ENCODE measurements at places on chromosomes 5 and 9. TPM values are rescaled to one million over a fixed set of nuclear protein-coding genes. Genes with fewer than 3 reads are reported as not detected.

The FST gene
- 1.0 TPM for total RNA-seq

- DNase-seq = no peak
These were observed 20.1 kb upstream of the APC start for GRCh38 chr5:112717506-112718082.

GRCh38 chr9:77725820-77726219, 77.7 kb upstream of the GNA14 start:
- no peak for DNase-seq

The ANXA1 gene
- total RNA-seq = 110 TPM

GRCh38 chr9:126301985-126302603, 24.5 kb upstream of the MVB12B start:
- no peak for DNase-seq

The PCDHGA6 gene
- total RNA-seq = 10.9 TPM

The CEP72 gene
- total RNA-seq = 4.0 TPM

The TMEM215 gene
- not detected for total RNA-seq

The SOX30 gene
- 0.11 TPM for total RNA-seq

- DNase-seq = no peak
These were observed 831.0 kb downstream of the SEMA5A start for GRCh38 chr5:8714861-8715260.

- DNase-seq = no peak
These were observed 80.8 kb downstream of the ZNF608 start for GRCh38 chr5:124665625-124666024.

GRCh38 chr5:109614981-109615380, 74.7 kb upstream of the MAN2A1 start:
- DNase-seq = no peak

DNA sequence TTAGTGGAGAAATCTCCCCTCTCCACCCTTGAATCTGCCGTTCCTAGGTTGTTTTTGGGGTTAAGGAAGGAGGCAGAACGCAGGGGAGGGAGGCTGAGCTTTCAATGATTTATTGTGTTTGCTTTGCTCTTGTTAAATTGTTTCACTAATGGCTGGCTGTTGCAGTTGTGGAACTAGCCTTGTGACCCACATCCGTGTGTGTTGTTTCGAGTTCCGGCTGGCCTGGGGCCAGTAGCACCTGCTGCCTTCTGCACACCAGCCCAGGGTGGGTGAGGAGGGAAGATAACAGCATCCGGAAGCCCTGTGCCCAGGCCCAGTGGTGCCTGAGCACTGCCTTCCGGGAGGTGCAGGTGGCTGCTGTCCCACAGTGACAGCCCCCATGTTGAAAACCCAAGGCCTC, 3.6 kb downstream of the ERGIC1 start:
- DNase-seq = no peak

GRCh38 chr5:53480416-53481158, at the start of gene FST:
Gene FST, plus strand, starts transcription at chr5:53480629. Its CDS starts 163 bp downstream, at chr5:53480792.
- peak; percentile 20 for DNase-seq

All from ovary (tissue), 10 donors.